ENCODE measurements at places on chromosomes 5 and 9.

- no peak for DNase-seq
Measured at GRCh38 chr9:34644766-34645314, 1.6 kb upstream of the GALT start.

DNA sequence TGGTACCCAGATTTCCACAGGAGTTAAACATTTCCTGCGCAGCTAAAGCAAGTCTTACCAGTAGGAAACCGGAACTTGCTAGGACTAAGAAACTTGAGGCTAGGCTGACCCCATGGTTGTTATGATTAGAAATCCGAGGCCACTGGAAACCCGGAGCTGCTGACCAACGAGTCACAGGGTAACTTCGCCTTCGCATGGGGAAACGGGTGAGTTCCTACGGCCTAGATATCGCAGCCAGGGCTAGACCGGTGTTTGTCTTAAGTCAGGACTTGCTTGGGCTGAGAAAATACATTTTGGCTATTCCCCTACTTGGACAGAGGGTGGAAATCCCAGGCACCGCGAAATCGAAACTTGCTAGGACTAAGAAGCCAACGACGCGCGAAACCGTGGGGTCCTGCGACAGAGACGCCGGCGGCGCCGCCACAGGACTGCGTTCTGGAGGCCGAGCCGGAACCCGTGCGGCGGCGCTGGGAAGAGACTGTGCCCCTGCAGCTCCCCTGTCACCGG lies 1.6 kb upstream of the ANXA2R start:
- DNase-seq = no peak

GRCh38 chr5:79976759-79977515 lies 14.1 kb downstream of the MTX3 start:
- no peak for DNase-seq

DNA sequence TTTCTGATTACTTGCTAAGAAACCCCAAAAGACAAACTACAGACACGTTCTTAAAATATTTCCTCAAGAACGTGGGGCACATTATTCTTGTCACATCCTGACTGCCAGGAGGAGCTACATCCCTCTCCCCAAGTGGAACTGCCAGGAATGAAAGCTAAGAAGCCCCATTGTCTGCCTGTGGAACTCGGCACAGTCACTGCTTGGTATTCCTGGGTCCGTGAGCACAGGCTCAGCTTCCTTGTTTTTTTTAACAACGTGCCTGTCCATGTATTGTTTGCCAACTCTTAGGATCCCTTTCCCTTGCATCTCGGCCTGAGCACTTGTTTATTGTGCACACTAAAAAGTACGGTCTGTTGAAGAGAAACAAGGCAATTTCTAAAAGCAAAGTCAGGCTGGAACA lies 47.0 kb upstream of the SELENOP start:
- no peak for DNase-seq

All from skeletal muscle cell (primary cell).